ENCODE measurements at places on chromosomes 16 and 17.

- no peak for DNase-seq
Measured at GRCh38 chr17:71922439-71922838, 198.4 kb upstream of the SOX9 start.

DNA sequence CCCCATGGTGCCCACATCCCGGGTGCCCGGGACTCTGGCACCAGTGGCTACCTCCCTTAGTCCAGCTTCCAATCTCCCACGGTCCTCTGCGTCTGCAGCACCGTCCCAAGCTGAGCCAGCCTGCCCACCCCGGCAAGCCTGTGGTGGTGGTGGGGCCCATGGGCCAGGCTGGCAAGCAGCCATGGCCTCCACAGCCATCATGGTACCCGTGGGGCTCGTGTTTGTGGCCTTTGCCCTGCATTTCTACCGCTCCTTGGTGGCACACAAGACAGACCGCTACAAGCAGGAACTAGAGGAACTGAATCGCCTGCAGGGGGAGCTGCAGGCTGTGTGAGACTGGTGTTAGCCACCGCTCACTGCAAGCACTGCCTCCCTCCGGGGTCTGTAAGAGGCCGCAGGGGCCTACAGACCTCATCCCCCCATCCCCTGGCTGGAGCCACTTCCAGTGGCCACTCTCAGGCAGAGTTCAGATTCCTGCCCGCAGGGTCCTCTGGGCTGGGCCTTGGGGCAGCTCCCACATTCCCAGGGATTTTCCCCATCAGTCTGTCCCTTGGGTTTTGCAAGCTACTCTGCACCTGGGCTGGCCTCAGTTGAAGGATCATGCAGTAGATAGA, 3.9 kb upstream of the SETD1A start:
- peak; percentile 62 for DNase-seq

- no peak for DNase-seq
Measured at GRCh38 chr16:88828711-88829110, 17.0 kb upstream of the APRT start.

- no peak for DNase-seq
Measured at GRCh38 chr16:49586466-49587450, 213.2 kb downstream of the C16orf78 start.

DNA sequence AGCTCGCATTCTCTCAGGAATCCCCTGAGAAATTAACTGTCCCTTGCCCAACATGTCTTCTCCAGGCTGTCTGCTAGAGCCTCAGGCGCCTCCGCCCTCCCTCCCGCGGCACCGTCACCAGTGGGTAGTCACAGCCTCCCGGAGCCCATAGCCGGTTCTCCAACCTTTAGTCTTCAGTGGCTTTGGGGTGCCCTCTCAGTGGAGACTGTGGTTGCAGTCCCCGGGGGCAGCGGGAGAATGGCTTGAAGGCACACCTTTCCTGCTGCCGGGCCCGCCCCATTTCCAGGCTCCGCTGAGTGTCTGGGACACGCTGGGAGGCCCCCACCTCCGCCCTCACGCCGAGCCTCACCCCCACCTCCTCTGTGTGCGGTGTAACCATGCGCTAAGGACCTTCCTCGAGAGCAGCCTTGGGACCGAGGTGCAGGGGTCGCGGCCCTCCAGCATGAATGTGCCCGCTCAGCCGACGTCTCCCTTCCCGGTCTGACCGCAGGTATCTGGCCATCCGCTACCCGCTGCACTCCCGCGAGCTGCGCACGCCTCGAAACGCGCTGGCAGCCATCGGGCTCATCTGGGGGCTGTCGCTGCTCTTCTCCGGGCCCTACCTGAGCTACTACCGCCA, 1.7 kb downstream of the GALR2 start:
- DNase-seq = no peak

DNA sequence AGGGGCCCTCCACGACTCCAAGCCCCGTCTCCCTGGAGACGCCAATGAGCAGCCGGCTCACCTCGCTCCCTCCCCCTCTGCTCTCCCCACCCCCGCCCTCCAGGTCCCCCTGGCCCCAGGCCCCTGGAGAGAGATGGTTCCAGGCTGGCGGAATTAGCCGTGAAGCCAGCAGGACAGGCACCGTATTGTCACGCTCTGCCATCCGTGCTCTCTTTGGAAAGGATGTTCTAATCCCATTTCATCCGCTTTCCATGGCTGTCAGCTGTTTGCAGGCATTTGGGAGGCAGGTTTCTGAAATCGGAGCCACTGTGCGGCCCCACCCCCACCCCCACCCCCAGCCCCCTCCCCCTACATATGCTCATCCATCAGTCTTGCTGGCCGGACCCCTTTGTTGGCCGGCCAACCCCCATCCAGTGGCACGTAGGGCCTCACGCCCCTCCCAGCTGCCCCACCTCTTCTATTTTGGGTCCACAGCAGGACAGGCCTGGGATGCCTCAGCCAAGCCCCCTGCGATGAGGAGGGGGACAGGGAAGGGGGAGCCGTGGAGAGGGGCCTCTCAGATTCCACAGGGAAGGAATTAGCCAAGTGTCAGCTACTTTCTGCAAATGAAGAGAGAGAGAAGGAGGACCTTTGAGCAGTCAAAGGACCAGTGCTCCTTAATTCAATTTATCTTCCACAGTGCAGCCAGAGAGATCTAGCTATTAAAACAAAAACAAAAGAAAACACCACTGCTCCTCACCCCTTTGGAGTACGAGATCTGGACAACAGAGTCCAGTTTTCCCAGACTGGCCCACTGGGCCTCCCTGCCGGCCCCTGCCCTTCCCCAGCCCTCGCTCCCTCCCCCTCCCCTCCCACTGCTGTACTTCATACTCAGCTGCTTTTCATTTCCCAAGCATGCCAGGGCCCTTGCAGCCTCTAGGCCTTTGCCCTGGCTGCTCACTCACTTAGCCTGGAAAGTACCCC, 30.7 kb downstream of the SDK2 start:
- DNase-seq = no peak

DNA sequence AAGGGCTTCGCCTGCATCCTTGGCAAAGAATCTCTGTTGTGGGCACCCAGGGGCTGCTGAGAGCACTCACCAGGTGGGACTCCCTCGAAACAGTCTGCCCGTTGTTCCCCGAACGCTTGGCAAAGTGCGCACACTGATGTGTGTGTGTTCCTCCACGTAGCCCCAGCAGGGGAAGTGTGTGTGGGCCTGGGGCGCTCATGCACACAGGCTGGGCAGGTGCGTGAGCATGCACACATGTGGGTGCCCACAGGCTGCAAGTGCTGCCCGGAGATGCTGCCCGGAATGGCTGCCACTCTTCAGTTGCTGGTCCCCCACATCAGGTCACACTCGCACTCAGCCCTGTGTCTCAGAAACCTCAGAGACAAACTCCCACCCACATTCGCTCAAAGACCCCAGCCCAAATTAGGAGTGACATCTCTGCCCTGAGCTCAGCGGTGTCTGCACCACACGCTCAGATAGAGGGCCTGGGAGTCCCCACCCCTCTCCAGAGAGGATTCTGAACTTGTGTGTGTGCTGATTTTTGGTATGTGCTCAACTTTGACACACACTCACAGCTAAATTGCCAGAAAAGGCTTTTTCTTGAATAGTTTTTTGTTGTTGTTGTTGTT, 119.4 kb downstream of the MGAT5B start:
- DNase-seq = no peak

DNA sequence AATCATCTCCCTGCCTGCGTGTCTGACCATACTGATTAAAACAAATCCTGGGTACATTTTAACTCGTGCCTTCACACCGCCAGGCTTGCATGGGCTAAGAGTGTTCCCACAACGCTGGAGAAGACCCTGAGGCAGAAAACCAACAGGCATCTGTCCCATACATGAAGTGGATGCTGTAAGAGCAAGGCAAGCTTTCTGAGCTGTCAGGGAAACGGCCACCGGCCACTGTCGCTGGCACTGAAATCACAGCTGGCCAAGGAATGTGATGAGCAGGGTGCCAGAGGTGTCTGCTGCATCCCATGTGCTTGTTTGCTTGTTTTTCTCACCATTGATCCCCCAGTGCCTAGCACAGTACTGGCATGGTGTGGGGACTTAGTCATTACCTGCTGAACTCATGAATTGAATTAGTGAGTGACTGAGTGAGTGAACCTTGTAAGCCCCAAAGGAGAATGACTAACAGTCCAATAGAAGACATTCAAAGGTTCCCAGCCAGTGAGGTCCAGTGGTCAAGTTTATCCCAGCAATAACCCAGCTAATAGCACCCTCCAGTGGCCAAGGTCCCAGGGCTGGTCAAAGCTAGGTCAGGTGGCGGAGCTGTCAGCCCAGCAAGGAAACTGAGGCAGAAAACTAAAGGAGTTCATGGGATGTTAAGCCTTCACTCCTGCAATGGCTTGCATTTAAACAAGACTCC, 92.7 kb upstream of the CDH5 start:
- DNase-seq = no peak

DNA sequence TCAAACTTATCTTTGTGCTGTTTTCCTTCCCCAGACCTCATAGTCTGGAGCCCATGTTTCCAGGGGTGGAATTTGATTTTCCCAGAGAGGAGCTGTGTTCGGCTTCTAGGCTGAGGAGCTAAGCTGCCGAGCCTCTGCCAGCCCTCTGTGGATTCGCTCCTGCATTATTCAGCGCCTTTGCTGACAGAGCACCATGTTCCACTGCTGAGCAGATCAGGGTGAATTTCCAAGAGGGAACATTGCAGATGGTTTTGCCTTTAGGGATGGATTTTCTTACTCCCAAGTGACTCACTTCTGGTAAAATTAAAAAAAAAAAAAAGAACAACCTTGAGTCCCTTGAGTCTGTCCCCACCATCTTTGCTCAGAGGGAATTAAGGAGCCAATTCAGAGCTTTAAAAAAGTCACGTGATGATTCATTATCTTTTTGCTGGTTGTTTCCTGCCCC, 229.5 kb downstream of the PRKCA start:
- no peak for DNase-seq

- DNase-seq = no peak
Measured at GRCh38 chr16:89253548-89254287, 36.2 kb downstream of the ZNF778 start.

- no peak for DNase-seq
Measured at GRCh38 chr16:11585460-11586377, 1.0 kb downstream of the LITAF start.

DNA sequence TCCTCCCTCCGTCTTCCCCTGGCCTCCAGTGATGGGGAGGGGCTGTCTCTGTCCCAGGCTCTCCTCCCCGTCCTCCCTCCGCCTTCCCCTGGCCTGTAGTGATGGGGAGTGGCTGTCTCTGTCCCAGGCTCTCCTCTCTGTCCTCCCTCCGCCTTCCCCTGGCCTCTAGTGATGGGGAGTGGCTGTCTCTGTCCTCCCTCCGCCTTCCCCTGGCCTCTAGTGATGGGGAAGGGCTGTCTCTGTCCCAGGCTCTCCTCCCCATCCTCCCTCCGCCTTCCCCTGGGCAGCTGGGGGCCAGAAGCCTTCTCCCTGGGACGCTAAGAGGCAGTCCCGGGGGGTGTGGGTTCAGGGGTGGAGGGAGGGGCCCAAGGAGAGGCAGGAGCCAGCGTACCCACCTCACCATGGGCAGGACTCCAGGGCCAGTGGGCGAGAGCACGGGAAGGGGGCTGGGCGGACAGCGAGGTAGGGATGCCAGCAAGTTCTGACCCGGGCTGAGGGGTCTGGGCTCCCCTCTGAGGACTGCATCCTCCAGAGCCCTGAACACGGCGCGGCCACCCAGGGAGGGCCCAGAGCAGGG, 14.8 kb downstream of the UTS2R start:
- DNase-seq = no peak

DNA sequence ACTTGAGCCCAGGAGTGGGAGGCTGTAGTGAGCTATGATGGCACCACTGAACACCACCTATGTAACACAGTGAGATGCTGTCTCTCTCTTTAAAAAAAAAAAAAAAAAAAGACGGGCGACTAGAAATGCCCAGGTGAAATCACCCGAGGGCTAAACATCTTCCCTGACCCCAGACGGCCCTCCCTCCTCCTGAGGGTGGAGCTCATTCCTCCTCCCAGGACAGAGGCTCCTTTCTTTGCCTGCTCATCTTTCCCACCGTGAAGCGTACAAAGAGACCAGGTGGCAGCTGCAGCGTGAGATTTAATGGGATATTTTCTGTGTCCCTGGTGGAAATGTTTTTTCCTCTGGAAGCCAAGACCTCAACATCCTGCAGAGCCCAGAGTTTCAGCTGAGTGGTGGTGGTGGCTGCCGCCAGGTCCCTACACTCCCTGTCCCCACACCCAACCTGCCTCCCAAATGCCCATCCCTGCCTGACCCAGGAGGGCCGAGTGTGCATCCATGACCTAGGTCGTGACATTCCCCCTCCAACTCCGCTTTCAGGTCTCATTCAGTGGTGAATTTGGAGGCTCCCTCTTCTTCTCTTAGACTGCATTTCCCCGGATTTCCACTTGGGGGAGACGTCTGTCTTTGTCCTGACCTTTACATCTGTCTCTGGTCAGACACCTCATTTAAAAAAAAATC, 14.4 kb upstream of the GPRC5B start:
- peak; percentile 55 for DNase-seq

DNA sequence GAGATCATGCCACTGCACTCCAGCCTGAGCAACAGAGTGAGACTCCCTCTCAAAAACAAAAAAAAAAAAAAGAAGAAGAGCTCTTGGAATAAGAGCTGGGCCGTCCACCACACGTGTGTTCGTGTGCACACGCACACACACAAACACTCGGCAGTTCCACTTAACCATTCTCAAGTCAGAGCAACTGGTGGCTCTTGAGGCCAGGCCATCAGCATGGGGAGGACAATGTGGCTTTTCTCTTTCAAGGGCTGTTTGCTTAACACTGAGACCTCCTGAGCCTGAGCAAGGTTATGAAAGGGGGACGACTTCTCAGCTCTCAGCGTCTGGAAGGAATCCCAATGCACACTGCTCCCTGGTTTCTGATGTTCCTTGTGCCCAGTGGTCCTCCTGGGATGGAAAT, 444.9 kb downstream of the SOX9 start:
- no peak for DNase-seq

DNA sequence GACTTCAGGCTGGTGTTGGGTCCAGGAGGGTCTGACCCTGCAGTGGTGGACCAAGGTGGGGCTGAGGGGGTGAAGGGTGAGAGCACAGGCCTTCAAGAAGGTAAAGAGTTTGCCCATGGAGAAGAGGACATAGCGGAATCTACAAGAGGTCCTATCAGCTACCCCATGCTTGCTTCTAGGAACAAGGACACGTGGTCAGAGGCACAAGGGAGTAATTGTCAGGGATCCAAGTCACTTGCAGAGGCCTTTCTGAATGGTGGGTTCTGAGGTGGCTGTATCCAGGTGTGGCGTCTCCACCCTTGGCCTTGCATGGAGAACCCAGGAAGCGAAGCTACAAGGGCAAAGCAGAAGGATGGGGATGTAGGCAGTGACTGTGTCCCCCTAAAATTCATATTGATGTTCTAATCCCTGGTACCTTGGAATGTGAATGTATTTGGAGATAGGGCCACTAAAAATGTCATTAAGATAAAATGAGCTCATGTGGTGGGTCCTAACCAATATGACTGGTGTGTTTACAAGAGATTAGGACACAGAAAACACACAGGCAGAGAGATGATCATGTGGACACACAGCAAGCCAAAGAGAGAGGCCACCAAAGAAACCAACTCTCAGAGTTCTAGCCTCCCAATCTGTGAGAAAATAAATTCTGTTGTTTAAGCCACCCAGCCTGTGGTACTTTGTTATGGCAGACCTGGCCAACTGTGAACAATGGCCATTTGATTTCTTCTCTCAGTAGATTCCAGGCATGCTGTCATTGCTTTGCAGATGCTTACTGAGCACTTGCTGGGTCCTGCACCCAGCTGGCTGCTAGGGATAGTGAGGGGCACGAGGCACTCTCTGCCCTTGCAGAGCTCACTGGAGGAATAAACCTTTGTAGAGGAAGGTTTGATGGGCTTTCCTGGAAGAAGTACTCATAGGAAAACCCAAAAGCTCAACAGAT, 75.8 kb downstream of the UTP18 start:
- DNase-seq = no peak

GRCh38 chr16:24980077-24980793, 34.9 kb downstream of the ARHGAP17 start:
- no peak for DNase-seq

GRCh38 chr17:78019976-78020716, 61.6 kb downstream of the TNRC6C start:
- DNase-seq = no peak

GRCh38 chr16:66266436-66267291, 99.8 kb upstream of the CDH5 start:
- DNase-seq = no peak
